ENCODE measurements at places on chromosomes 16 and 17. TPM values are rescaled to one million over a fixed set of nuclear protein-coding genes. Genes with fewer than 3 reads are reported as not detected.

- no peak overlapping the region for H3K4me3 ChIP-seq
- peaks cover 24% of the 10 kb centered on the region for H3K36me3 ChIP-seq
- no peaks in the 10 kb centered on the region for H3K27me3 ChIP-seq
- H3K4me1 ChIP-seq, result peaks cover 18% of the 10 kb centered on the region
- no peak overlapping the region for H3K27ac ChIP-seq
- DNase-seq, result no peak
Observed at GRCh38 chr17:3834811-3835210, 11.2 kb downstream of the NCBP3 start.

- peaks cover 5% of the 10 kb centered on the region for H3K4me1 ChIP-seq
- no peak for DNase-seq
Observed at GRCh38 chr17:9451934-9452333, 123.7 kb downstream of the STX8 start.

DNA sequence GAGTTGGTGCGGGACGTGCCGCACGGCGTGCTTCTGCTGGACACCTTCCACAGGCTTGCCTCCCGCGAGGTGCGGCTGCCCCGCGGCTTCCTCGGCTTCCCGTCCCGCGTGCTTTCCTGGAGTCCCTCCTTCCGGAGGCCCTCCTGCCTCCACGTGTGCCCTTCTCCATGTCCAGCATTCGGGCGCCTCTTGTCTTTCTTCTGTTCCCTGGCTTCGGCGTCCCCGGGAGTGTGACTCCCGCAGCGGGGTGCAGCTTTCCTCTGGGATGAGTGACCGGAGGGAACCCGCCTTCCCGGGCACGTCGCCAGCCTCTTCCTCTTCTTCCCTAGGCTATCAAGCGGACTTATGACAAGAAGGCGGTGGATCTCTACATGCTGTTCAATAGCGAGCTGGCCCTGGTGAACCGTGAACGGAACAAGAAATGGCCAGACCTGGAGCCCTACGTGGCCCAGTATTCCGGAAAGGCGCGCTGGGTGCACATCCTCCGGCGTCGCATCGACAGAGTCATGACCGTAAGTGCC lies 23.0 kb downstream of the DNAH2 start:
- DNase-seq, result no peak
- H3K27me3 ChIP-seq, result peaks cover 13% of the 10 kb centered on the region
- H3K27ac ChIP-seq, result no peak overlapping the region
- no peaks in the 10 kb centered on the region for H3K4me1 ChIP-seq

DNA sequence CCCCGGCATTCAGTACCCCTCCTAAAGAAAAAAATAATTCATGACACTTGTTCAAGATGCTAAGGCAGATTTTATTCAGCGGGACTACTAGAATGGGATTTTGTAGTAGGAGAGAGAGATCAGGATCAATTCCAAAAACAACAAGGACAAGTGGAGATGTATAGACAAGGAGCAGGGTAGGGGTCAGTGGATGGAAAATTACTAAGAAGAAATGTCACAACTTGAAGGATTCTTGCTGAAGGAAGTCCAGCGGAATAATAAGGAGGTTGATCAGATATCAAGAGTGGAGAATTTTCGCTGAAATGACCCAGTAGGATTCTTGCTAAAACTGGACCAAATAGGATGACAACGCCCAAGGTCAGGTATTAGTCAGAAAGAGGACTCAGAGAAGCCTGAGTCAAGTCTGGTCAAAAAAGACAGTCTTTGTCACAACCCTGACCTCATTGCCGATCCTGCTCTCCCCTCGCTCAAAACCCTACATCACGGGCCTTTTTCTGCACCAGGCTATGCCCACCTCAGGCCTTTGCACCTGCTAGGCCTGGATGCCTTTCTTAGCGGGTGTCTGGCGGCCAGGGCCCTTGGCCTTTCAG lies 36.9 kb downstream of the MMD start:
- no peaks in the 10 kb centered on the region for H3K36me3 ChIP-seq
- H3K27me3 ChIP-seq, result peaks cover 13% of the 10 kb centered on the region
- H3K4me1 ChIP-seq, result no peaks in the 10 kb centered on the region
- DNase-seq, result no peak
- H3K27ac ChIP-seq, result no peak overlapping the region

The OTOP2 gene
- total RNA-seq, result not detected

Measured in natural killer cell treated with Interleukin-12 subunit alpha and Interleukin-12 subunit beta and Interleukin-15 and Interleukin-18, amount 100 ng/mL, for 72 hours (primary cell).